Activated gamma-delta T cell treated with Interleukin-2 at 50 U/mL for 16 hours (primary cell): ENCODE measurements at places on chromosomes 2 and 18.

DNA sequence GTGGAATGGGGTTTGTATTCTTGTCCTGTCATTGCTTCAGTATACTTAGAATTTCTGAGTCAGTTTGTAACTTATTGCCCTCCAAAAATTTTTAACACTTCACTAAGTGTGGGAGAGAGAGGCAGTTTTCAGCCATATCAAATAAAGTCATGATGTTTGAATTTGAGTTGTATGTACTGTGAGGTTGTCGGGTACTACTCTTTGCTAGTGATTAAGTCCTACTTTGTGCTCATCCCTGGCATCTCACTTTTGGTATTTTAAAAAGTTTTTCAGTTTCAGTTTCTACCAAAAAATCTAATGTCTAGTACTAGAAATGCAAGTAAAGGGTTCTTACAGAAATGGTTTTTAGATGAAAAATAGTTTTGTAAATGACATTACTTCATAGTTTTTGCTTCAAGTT is 40.7 kb downstream of the EIF5B start:
- DNase-seq: no peak

DNA sequence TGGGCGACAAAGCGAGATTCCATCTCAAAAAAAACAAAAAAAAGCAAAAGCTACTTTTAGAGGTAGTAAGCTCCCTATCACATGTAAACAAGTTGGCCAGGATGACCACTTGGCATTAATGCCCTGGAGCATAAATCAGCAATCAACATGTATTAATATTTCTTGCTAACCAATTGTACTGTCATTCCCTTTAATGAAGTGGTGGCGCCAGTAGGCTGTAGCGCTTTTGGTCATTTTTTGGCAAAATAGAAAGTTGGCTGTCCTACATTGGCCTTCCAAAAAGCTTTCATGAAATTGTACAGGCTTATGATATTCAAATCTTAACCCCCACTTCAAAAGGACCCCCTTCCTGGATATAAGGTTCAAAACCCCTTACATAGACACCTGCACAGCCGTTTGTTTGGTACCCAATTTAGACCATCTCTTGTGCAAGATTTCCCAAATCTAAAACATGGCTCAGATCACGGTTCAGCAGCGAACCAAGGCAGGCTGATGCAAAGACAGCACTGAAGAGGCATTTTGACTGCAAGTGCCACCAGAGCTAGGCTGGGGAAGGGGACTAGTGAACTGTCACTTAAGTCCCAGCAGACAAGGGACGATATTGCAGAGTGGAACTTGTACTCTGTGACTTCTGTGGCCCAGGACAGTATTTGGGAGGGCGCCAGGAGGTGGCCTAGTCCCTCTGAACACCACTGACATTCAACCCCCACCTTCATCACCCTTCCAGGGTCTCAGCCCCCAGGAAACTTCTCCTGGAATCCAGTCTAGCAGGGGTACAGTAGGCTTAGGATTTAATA is 31.9 kb downstream of the SMAD7 start:
- DNase-seq: no peak

DNA sequence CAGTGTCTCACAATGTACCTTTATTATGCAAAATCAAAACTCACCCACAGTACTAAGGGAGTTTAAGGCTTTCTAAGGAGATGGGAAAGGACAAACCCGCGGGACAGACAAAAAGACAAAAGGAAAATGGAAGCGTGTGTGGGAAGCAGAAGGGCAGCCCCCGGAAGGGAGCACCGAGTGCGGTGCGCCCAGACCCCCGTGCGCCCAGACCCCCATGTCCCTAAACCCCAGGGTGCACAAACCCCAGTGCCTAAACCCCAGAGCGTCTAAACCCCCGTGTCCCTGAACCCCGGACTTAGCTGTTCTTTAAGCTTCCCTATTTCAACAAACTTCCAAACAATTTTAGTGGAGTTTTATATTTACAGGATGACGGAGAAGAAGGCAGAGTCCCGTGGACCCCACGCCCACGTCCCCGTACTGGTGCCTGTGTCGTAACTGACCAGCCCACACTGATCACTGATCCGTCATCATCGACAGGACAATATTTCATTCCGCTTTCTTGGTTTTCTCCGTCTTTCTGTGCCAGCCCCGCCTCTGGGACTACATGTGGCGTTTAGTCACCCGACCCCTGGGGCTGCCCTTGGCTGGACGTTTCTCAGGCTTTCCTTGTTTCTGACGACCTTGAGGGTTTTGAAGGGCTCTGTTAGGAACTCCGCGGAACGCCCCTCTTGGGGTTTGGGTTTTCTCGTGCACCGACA is 76.9 kb downstream of the RTP5 start:
- no peak for DNase-seq

DNA sequence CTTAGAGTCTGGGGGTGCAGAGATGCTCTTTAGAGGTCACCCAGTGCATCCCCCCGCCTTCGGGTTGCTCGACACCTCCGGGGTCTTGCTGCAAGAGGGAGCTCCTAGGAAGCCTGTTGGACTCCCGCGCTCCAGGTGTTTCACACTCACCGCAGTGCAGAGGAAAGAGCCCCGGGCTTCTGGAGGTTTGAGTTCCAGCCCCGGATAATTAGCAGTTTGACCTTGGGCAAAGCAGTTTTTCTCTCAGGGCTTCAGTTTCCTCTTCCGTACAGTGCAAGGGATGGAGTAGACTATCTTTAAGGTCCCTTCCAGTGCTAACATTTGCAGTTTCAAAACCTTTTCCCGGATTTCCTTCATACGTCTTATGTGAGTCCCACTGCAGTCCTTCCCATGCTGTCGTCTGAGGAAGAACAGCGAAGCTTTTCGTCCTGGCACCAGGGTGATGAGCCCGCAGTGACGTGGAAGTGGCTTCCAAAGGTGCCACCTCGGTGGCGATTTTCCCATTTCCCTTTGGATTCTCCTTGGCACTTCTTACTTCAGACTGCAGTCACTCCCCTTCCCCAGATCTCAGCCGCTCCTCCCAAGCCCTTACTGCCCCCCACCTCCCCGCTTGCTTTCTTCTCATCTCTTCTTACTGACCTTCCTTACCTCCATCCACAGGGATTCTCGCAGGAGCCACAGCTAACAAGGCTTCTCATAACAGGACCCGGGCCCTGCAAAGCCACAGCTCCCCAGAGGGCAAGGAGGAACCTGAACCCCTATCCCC is 585 bp downstream of the PNKD start:
- DNase-seq: no peak

GRCh38 chr2:14340703-14341102 is 291.8 kb upstream of the LRATD1 start:
- DNase-seq: no peak

- no peak for DNase-seq
Measured at GRCh38 chr2:64622443-64623241, 31.1 kb downstream of the SERTAD2 start.

- DNase-seq: no peak
Measured at GRCh38 chr2:240858321-240858720, 10.3 kb upstream of the AGXT start.

DNA sequence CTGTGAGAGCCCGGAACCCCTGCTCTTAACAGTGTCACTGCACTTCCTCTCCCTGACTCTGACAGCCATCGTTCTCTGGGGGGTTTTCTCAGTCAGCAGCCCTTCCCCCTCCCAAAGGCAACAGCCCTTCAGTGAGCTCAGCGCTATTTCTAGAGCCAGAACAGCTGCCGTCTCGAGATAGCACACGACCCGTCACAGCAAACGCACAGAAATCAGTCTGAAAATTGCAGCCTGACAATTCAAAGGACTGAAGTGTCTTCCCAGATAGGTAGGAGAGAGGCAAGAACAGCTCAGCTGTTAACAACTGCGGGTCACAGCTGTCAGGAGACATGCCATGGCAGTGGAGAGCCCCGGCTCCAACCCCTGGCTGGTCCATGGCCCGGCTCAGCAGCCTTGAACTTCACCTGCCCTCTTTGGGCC is 45.4 kb downstream of the ST8SIA5 start:
- no peak for DNase-seq

GRCh38 chr2:24402242-24403097 is 42.1 kb upstream of the ITSN2 start:
- DNase-seq: no peak

GRCh38 chr18:12121175-12122042 is 27.8 kb downstream of the ANKRD62 start:
- no peak for DNase-seq

GRCh38 chr18:9631814-9632496 is 17.6 kb upstream of the PPP4R1 start:
- DNase-seq: no peak

GRCh38 chr2:72414137-72414760 is 266.6 kb upstream of the CYP26B1 start:
- DNase-seq: no peak

GRCh38 chr2:53768242-53768542 is 588 bp downstream of the CHAC2 start:
- DNase-seq: no peak

- no peak for DNase-seq
Measured at GRCh38 chr2:197254776-197255530, 55.6 kb downstream of the ANKRD44 start.

DNA sequence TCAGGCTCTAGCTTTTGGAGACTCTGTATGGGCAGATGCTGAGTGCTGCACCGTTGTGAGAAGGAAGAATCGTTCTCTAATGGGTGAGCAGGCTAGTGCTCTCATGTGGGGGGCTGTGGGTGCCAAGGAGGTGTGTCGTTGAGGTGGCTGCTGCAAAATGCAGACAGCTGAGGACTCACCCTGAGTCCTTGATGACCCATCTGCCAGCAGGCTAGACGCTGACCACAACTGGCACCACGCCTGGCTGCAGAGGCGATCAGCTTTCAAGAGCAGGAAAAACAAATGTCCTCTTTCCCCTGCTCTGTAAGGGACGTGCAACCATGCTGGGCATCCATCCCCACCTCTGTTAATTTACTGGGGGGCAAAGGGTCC is 48.2 kb downstream of the HAUS1 start:
- DNase-seq: no peak

- no peak for DNase-seq
Measured at GRCh38 chr2:193583638-193584400, 1389.1 kb upstream of the TMEFF2 start.

DNA sequence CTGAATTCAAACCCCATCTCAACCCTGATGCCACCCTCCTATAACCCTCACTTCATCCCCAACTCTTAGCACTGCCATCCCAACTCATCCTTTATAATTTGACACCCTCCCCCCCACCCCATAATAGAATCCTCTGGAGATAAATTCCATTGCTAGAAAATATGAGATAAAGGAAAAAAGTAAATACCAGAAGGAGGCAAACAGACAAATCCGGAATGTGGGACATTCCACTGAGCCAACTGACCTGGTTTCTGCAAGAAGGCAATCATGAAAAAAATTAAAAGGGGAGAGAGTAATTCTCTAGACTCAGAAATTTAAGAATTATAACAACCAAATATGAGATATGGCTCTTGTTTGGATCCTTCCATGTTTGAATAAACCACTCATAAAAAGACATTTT is 132.4 kb downstream of the CYP26B1 start:
- DNase-seq: no peak

GRCh38 chr18:45887585-45887984 is 62.1 kb downstream of the SIGLEC15 start:
- DNase-seq: no peak

DNA sequence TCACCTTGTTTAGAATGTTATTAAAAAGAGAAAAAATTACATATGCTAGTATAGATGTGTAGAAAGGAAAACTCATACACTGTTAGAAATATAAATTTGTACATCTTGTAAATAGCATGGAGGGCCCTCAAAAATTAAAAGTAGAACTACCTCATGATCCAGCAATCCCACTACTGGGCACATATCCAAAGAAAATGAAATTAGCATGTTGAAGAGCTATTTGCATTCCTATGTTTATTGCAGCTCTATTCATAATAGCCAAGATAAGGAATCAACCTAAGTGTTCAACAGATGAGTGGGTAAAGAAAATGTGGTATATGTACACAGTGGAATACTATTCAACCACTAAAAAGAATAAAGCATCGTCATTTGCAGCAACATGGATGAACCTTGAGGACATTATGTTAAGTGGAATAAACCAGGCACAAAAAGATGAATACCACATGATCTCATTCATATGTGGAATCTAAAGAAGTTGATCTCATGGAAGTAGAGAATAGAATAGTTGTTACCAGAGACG is 251.5 kb upstream of the THUMPD2 start:
- no peak for DNase-seq

DNA sequence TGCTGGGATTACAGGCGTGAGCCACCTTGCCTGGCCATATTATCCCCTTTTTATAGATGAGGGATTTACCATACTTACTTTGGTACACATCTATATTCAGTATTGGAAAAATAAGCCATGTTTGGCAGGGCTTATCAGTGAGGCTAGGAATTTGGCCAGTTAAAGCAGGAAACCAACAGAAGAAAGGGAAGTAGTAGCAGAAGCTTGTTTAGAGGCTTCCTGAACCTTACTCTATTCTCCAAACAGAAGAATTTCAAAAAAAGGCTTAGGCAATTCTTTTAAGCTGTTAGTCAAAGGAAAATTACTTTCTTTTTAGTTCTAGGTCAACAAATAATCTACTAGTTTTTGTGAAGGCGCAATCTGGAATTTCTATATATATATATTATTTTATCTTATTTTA is 3.2 kb upstream of the GLS start:
- no peak for DNase-seq

- no peak for DNase-seq
Measured at GRCh38 chr18:54129448-54130067, 94.9 kb downstream of the MBD2 start.

- DNase-seq: no peak
Measured at GRCh38 chr18:25228410-25228809, 123.6 kb downstream of the ZNF521 start.

- no peak for DNase-seq
Measured at GRCh38 chr2:118481299-118481698, 366.1 kb downstream of the EN1 start.

DNA sequence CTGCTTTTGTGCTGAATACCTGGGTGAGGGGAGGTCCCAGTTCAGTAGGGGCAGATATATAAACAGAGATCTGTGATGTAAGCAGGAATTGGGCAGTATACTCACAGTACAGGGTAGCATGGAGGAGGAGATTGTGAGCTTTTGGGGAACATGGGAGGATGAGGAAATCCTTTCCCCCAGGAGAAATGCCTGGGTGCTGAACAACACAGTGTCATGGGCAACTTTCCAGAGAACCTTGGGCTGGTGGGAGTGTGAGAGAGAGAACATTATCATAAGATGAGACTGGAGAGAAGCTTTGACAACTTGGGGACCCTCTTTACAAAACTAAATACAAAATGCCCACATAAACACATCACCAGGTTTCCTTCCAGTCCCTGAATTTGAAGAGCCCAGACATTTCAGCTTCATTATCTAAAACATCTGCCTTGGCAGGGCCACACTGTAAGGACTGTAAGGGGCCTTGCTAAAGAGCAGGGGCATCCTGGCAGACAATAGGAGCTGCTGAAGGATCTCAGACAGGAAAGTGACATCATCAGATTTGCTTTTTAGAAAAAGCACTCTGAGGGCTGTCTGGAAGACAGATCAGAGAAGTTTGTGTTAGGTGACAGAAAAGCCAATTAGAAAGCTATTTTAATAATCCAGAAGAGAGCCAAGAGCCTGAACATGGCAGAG is 303.1 kb upstream of the FBXO11 start:
- no peak for DNase-seq

- no peak for DNase-seq
Measured at GRCh38 chr2:203549406-203549805, 14.3 kb upstream of the RAPH1 start.
